ENCODE measurements at places on chromosomes 7 and 10.
A peak's percentile ranks its signal among the peaks of the same experiment; 100 is the strongest.

DNA sequence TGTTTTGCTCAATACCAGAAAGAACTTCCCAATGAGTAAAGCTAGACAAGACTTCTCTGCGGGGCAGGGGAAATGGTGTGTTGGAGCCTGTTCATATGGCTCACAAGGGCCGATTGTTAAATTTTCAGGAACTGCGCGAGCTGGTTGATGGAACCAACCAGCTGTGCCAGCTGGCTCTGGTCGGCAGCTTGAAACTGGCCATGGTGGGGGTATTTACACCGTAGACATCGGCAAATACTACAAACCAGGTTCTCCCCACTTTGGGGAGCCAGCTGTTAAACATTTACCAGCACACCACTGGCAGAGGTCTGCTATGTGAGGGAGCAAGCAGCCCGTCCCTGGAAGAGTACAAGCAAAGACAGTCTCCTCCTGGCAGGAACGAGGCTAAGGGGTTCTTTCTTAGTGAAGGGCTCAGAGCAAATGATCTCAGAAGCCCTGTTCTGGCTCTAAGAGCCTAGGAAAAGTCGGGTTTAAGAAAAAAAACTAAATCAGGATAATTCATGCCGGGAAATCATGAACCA is 8.8 kb upstream of the ZMIZ1 start:
- DNase-seq, result no peak

DNA sequence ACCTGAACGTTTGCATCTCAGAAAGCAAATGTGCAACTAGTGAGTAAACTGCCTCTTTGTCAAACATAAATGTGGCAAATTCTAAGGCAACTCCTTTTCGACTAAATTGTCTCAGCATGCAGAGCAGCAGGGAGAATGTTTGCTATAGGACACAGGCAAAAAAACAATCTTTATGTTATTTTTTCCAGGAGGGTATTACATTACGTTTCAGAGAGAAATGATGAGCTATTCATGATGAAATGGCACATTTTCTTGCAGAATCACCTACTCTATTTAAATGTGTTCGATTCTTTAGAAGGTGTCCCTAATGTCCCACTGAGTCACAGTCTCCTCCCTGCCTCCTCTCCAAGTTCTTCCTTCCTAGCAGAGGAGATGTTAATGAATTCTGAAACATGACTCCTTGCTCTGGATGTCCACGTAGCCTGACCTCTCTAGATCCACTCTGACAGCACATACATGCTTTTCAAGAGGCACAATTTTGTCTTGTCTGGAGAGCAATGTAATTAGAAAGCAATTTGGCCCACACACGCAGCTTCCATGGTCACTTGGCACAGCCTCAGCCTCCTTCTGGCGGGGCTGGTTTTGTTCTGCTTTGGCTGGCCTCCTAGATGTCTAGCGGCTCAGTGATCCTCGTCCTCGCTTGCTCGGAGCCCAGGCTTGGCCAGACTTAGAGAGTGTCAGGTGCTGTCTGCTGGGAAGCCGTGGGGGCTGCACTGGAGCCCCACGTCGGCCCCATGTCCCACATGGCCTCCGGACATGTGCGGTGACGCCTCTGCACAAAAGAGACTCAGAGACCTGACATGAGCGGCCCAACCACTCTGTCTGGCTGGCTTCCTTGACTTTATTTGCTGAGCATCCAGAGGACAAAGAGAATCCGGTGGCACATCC is 125.7 kb upstream of the ZNF438 start:
- DNase-seq, result peak; percentile 22

DNA sequence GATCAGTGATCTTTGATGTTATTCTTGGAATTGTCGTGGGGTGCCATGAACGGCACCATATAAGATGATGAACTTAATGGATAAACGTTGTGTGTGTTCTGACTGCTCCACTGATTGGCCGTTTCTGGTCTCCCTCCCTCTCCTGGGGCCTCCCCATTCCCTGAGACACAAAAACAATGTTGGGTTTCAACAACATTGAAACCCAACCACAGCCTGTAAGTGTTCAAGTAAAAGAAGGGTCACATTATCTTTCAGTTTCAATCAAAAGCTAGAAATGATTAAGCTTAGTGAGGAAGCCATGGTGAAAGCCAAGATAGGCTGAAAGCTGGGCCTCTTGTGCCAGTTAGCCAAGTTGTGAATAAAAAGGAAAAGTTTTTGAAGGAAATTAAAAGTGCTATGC is 19.5 kb downstream of the EN2 start:
- no peak for DNase-seq

DNA sequence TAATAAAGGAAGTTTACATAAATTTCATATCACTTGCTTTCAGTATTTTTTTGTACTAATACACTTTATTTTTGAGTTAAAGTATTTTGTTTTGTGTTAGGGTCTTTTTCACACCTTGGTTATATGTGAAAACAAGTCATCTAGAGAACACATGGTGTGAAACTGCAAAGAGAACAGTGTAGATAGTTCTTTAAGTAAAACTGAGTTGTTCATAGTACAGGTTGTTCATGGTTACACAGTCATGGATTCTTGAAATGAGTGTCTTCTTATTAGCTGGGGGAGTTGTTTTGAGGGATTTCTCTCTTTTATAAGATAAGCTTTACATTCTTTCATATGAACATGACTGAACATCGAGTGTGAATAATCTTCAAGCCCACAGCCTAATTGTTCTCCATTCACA is 244.2 kb downstream of the THSD7A start:
- DNase-seq, result no peak

GRCh38 chr10:44827431-44828006 is 83.6 kb upstream of the TMEM72 start:
- no peak for DNase-seq

- no peak for DNase-seq
Measured at GRCh38 chr10:124369066-124369465, 49.7 kb downstream of the OAT start.

GRCh38 chr10:122373721-122374120 is 787 bp upstream of the PLEKHA1 start:
- DNase-seq, result no peak

- peak; percentile 7 for DNase-seq
Measured at GRCh38 chr10:14093730-14094484, 236.8 kb downstream of the FRMD4A start.

GRCh38 chr7:134875867-134876266 is 96.4 kb downstream of the CALD1 start:
- DNase-seq, result no peak

DNA sequence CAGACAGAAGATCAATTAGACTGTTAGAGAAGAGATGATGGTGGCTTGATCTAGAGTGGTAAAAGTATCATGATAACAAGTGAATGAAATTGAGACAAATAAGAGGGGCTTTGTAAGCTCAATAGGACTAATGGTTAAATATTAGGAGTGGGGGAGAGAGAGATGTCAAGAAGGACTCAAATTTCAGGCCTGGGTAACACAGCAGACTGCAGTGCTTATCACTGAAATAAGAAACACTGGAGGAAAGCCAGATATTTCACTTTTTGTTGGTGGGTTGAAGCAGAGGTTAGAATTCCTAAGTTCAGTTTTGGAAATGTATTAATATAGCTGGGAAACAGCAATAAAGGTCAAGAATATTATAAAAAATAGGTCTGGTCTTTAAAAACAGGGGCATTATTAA is 74.6 kb downstream of the ORC5 start:
- no peak for DNase-seq

DNA sequence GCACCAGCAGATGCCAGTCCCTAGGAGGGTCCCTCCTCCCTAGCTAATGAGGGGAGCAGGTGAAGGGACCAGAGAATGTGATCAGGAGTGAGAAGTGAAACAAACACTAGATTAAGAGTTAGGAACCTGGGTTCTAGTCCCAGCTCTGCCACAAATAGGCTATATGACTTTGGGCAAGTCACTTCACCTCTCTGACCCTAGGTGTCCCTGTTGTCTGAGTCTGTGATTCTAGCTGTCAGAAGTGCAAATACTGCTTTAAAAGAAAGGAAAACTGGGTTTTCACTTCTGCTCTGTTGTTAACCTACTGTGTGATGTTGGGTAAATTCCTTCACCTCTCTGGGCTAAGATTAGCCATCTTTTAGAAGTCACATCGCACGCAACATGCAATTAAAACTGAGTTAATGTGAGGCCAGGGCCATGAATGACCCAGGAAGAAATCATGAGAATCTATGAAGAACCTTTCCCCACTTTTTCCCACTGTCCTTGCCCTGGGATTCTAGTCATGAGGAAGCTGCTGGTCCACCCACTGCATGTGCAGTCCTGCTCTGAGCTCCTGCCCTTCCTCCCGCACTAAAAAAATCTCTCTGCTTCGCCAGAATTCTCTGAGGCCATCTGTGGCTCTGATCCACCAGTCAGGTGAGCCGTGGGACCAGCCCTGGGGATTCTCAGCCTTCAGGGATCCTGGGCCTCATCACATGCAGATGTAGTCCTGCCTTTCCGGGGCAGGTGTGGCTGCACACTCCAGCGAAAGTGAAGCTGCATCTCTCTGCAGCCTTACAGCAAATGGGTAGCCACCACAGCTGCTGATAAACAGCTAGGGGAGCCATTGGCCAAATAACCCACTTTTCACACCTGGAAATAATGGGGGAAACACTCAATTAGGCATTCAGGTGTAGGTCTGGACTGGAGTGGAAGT is 181.7 kb downstream of the PLXNA4 start:
- DNase-seq, result peak; percentile 8

GRCh38 chr10:30963992-30964930 is 67.4 kb downstream of the ZNF438 start:
- DNase-seq, result no peak

DNA sequence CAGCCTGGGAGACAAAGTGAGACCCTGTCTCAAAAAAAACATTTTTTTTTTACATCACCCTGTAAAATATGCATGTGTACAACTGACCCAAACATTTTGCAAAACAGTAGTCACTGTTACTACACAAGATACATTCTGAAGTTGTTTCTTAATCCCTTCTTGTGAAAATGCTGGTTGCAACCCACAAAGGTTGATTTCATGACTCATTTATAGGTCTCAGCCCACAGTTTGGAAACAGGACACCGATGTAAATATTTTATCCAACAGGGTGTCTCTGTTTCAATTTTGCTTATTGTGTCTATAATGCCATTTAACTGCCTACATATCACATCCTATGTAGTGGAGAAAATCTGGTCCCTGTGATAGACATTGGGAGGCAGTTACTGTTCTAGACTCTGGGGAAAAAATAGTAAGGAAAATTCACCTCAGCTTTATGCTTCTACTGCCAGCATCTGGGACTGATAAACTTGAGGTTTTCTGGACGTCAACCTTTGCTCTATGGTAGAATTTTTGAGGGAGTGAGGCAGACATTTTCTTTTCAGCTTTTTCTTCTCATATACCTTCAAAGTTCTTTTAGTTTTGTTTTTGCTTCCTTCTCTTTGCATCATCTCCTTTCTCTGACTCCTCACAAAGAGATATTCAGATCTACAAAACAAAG is 1.6 kb upstream of the RAB19 start:
- DNase-seq, result no peak

- no peak for DNase-seq
Measured at GRCh38 chr7:17206349-17206905, 92.0 kb upstream of the AHR start.

GRCh38 chr7:82325416-82325815 is 118.2 kb downstream of the CACNA2D1 start:
- no peak for DNase-seq

DNA sequence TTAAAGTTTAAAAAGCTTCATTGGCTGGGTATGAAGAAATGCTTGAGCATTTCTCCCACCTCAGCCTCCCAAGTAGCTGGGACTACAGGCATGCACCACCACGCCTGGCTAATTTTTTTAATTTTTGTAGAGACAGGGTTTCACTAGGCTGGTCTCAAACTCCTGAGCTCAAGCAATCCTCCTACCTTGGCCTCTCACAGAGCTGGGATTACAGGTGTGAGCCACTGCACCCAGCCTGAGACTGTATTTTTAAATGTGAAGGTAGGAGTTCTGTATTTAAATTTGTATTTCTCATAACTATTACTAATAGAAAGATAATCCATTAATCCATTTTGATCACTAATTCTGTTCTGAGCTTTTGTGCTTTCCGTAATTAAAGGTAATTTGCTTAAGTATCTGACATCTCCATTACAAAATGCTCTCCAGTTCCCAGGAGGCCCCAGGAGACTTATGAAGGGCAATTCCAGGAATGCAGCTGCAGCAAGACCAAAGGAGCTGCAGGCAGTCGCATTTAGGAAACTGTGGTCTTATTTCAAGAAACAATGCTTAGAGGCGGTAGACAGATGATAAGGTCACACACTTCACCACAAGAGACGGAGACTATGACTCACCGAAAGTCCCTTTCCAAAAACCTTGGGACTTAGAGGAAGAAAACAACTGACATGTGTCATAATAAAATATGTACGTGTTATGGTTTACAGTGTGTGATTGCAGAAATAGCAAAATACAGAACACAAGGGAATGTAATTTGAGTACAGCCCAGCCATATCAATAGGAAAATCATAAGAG is 23.3 kb downstream of the YAE1 start:
- no peak for DNase-seq

DNA sequence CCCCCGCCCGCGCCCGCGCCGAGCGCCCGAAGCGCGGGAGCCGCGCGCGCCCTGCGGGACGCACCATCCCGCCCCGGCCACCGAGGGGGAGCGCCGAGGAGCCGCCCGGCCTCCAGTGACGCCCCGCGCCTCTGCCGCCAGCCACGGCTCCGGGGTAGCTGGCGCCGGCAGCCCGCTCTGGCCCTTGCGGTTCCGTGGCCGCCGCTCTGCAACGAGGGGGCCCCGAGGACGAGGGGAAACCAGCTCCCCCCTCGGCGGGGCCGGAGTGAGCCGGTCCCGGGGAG is at the start of gene PAXIP1:
Gene PAXIP1, minus strand, starts transcription at position 33 of the 284 bp plus-strand sequence. CDS start 195 bp downstream, outside the sequence.
- no peak for DNase-seq

DNA sequence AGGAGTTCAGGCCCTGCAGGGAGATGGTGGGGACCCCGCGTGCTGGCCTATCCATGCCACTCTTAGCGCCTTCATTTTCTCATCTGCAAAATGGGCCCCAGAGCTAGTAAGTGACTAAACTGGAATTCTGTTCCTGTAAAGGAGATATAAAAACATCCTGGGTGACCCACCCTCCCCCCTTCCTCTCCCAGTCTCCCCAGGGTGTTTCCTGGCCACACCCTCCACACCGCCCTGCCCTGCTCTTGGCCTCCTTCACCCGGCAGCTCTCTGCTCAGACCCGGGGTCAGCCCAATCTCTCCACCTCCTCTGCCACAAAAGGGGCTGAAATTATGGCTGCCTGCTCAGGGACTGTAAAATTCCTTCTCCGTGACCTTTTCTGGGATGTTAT is 70.7 kb downstream of the C10orf105 start:
- DNase-seq, result no peak

DNA sequence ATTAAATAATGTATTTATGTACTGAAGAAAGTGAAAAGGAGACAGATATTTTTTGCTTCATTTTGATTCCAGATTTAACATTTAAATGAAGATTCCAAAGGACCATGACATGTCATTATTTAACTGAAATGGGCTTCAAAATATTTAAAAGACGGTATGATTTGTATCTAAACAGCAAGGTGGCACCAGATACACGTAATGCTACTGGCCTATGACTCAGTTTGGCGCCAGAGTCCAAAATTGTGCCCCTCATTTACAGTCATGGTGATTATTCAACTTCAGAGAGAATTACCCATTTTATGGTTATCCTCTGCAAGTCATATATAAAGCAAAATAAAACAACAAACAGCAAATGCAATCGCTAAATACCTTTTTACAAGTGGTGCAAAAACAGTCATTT is 94.5 kb downstream of the ETV1 start:
- no peak for DNase-seq

GRCh38 chr10:132420981-132421846 is 24.2 kb downstream of the PWWP2B start:
- DNase-seq, result peak; percentile 56

Measured in LNCaP clone FGC (cell line).